ENCODE measurements at places on chromosomes 11 and 22. TPM values are rescaled to one million over a fixed set of nuclear protein-coding genes. Genes with fewer than 3 reads are reported as not detected.

The SCT gene
- not detected for total RNA-seq

The TMPRSS5 gene
- not detected for total RNA-seq

The C11orf52 gene
- 1.7 TPM for total RNA-seq

The RAB3IL1 gene
- 1.9 TPM for total RNA-seq

The OR51A2 gene
- total RNA-seq = not detected

The GGT5 gene
- not detected for total RNA-seq

The HBB gene
- total RNA-seq = not detected

The MYRF gene
- 0.72 TPM for total RNA-seq

The CCDC87 gene
- 0.48 TPM for total RNA-seq

The TEAD1 gene
- 40.0 TPM for total RNA-seq

The HTATIP2 gene
- total RNA-seq = 70.8 TPM
